CD4-positive, alpha-beta T cell treated with Interferon gamma for 1 hour (primary cell): ENCODE measurements at places on chromosomes 6 and 20.

- no peak for DNase-seq
Measured at GRCh38 chr20:10476319-10476724, 41.2 kb downstream of the SLX4IP start.

GRCh38 chr20:12740647-12741046, 268.1 kb upstream of the SPTLC3 start:
- DNase-seq: no peak

DNA sequence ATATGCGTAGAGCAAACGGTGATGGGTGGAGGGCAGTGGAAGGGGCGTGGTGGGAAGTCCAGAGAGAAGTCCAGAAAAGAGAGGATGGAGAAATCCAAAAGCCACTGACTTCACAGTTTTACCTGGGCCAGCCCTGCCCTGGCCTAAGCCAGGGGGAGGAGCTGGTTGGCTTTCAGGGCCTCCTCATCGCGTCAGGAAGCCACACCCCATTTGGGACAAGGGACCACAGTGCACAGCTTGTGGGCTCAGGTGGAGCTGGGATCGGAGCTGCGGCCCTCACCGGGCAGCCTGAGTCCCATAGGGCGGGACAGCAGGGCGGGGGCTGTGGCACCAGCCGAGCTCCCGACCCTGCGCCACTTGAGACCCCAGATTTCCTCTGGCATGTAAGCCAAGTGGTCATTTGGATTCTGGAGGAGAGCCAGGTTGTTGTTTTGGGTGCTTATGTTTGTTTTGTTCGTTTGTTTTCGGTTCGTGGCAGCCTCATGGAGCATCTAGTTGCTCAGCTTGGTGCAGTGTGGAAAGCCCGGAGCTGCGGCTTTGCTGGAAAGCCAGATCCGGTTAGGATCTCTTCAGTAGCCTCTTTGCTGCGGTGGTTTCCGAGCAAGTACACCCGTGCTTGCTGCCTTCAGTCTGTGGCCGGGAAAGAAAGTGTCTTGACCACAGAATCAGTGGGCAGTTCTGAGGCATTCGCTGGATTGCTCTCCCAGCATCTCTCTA, 42.2 kb downstream of the RIOK1 start:
- DNase-seq: no peak

- DNase-seq: no peak
Measured at GRCh38 chr6:25165177-25165576, 114.0 kb upstream of the CARMIL1 start.

- DNase-seq: no peak
Measured at GRCh38 chr6:119043265-119043664, 35.2 kb downstream of the FAM184A start.

DNA sequence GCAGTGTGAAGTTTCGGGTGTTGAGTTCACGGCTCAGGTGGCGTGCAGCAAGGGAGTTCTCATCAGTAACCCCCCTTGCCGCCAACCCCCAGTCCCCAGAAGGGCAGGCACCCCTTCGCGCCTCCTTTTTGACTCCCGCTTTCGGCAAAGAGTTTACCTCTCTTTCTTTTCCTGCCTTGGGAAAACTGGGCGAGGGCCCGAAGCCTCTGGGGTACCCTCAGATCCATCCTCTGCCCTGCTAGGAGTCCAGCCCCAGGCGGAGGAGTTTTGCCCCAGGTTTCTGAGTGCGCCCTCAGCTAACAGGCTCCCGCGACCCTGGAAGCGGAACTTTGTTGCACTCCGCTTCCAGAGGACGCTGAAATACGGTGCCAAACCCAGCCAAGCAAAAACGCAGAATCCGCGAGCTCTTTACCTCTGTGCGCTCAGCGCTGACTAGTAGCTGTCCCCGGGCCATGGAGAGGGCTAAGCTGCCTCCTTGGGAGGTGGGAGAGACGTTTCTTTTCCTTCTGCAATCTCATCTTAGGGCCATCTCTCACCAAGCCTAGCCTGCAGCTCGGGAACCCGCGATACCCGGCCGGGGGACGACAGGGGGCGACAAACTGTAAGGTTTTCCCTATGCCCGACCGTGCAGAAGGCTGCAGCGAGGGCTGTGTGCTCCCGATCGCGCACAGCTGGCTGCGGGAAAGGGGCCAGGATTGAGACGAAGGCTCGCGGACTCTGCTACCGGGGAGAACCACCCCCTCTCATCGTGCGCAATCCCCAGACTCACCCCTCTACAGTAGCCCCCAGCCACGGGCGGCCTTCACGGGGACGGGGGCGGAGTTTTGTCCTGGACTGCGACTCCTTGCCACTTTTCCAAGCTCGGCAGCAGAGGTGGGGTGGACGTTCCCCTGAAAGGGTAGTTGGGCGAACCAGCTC, 2.7 kb upstream of the PAX1 start:
- DNase-seq: no peak

DNA sequence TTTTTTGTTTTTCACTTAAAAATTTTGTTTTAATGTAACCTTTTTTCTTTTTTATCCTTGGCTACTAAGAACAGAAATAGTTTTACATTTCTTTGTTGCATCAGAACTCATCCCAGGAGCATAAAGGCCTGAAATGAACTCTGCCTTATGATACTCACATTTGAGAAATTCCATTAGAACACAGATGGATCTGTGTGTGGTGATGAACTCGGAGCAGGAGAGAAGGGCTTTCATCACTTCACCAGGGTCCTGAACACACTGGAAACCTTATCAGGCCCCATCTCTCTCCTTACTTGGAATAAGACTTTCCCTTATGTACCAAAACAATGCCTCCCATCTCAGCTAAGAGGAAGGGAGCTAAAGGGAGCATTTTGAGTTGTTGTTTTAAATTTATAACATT, 139.4 kb downstream of the PHF3 start:
- no peak for DNase-seq

GRCh38 chr20:4637081-4637797, 84.5 kb upstream of the PRND start:
- no peak for DNase-seq

DNA sequence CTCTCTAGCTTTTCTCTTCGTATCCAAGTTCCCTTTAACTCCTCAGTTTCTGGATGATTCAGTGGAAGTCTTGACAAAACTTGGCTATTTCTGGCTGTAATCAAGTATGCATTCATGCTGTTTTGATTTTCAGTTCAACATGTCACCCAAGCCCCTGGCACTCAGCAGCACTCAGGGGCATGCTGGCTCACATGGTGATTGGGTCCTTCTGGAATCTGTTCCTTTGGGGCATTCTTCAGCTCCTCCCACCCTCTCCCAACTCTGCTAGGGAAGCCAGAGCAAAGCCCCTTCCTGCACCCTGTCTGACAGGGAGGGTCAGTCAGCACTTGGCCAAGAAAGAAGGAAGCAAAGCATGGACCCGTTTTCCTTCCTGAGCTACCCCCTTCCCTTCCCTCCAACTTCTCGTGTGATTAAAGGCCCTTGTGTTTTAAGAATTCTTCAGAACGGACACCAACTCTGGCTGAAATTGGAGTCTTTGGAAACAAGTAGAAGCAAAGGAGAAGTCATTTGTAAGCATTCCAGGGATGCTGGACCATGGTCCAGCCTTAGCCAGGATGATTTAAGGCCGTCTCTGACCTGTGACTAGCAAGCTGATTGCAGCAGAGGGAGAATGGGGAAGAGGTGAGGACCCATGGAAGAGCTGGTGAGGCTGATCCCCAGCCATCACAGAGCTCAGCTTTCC, 7.1 kb downstream of the PLEKHG1 start:
- DNase-seq: no peak

GRCh38 chr6:25392372-25392771, 113.2 kb downstream of the CARMIL1 start:
- no peak for DNase-seq

DNA sequence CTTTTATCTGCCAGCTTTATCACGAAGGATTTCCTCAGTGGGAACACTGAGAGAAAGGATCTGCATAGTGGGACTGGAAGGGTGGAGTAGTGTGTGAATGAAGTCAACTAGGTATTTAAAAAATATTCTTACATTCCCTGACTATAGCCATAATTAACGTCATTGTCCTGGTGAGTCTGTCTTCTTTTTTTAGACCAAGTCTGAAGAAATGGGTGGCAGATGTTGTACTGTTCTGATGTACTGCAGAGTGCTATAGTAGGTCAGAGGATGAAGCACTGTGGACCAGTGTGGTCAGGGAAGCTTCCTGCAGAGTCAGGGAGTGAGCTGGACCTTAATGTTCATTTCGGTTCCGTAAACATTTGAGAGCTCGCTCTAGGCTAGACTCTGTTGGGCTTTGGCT, 11.9 kb downstream of the TULP4 start:
- no peak for DNase-seq

GRCh38 chr6:159298840-159299239, 129.6 kb downstream of the FNDC1 start:
- no peak for DNase-seq

DNA sequence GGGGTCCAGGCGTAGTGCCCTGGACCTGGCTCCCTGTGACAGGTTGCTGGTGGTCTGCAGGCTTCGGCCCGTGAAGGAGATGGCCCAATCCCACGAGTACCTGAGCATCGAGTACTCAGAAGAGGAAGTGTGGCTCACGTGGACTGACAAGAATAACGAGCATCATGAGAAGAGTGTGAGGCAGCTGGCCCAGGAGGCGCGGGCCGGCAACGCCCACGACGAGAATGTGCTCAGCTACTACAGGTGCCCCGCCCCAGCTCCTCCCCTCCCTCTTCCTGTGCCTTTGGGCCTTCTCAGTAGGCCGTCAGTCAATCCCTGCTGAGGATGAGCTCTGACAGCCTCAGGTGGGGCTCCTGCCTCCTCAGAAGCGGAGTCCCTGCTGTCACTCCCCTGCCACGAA, 42.6 kb downstream of the UQCC2 start:
- peak; percentile 56 for DNase-seq

GRCh38 chr20:4153661-4154238, 138.4 kb upstream of the RNF24 start:
- DNase-seq: no peak

GRCh38 chr6:39407446-39407993, 85.0 kb upstream of the KCNK16 start:
- no peak for DNase-seq

DNA sequence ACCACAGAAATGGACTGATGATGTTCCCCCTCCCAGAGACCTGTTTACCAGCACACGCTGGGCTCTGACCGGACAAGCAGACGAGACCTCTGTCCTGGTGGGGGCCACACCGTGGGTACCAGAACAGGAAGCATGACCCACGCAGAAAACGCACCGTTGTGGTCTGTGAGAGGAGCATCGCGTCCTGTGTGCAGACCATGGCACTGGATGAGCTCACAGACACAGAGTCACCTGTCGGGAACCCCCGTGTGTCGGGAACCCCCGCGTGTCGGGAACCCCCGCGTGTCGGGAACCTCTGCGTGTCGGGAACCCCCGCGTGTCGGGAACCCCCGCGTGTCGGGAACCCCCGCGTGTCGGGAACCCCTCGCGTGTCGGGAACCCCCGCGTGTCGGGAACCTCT, 37.4 kb downstream of the MYT1 start:
- DNase-seq: no peak

- no peak for DNase-seq
Measured at GRCh38 chr20:25160897-25161296, 34.6 kb upstream of the ENTPD6 start.

GRCh38 chr20:6920991-6921613, 153.6 kb downstream of the BMP2 start:
- no peak for DNase-seq

- no peak for DNase-seq
Measured at GRCh38 chr20:34193051-34193450, 48.2 kb upstream of the ASIP start.

DNA sequence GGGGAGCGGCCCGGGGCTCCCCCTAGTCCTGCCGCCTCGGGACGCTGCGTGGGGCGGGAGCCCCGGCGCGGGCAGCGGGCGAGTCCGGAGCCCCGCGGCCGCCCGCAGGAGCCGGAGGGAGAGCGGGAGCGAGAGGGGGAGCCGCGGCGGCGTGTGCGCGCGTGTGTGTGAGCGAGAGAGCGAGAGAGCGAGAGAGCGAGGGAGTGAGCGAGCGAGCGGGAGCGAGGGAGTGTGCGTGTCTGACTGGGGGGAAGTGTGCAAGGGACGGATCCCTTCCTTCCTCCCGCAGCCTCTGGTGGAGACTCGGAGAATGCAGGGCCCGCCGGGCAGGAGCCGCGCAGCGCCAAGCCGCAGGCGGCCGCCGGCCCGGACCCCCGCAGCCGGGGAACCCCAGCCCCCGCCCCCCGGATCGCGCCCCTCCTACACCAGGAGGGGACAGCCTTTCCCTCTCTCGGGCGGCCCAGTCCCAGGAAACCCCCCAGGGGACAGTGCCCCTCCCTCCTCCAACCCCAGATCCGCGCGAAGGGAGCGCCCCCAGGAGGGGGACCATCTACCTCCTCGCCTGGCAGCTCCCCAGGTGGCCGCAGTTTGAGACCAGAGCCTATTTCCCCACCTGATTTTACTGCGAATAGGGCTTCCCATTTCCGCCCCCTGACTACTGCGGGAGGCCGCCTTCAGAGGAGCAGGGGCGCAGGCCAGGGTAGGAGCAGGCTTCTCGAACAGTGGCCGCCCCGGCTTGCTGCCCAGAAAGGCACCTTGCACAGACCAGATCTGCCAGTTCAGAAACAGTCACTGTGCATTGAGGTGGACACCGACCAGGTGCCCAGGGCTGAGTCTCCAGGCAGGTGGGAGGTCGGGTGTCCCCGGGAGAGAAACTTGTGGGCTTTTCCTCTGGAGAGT, at the start of gene CDH22:
TSS of gene CDH22 (minus strand) at position 241 of the 900 bp plus-strand sequence. CDS start 57,204 bp downstream, outside the sequence.
- peak; percentile 29 for DNase-seq

DNA sequence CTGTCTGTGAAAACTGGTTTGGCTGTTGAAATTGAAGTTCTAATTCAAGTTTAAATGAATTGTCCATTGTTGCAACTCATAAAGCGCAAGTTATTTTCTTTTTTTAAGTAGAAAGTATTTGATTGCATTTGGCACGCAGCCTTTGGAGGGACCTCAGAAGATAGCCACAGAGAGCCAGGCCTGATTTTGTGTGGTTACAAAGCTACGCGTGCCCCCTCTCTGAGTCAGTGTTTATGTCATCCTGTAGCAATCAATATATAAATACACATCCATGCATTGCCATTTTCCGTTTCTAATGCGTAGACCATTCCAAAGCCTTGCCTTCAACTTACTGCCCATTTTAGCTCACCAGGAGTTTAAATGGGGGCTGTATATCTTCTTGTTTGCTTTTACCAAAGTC, 173.2 kb downstream of the TMEM242 start:
- DNase-seq: no peak

- DNase-seq: peak; percentile 41
Measured at GRCh38 chr6:152642578-152643375, 5.6 kb upstream of the SYNE1 start.

- DNase-seq: no peak
Measured at GRCh38 chr6:5108068-5108467, 22.9 kb downstream of the PPP1R3G start.

GRCh38 chr6:142746524-142746923, 198.5 kb downstream of the HIVEP2 start:
- peak; percentile 24 for DNase-seq

DNA sequence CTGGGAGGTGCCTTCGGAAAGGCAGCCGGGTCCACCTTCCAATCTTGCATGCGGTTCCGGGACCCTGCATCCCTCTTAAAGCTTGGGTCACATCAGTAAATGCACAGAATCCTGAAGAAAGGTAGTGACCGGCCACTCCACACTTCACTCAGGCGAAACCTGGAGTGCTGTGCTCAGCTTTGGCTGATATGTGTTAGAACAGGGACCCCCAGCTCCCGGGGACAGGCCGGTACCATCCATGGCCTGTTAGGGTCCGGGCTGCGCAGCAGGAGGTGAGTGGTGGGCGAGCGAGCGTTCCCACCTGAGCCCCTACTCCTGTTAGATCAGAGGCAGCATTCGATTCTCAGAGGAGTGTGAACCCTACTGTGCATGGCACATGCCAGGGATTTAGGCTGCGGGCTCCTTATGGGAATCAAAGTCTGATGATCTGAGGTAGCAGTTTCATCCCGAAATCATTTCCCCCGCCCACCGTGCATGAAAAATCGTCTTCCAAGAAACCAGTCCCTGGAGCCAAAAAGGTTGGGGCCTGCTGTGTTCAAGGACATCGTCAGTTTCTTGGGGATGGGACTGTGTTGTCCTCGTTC, 143.0 kb downstream of the ERMARD start:
- no peak for DNase-seq
